ENCODE measurements at places on chromosomes 3 and 15.
A peak's percentile ranks its signal among the peaks of the same experiment; 100 is the strongest.

DNA sequence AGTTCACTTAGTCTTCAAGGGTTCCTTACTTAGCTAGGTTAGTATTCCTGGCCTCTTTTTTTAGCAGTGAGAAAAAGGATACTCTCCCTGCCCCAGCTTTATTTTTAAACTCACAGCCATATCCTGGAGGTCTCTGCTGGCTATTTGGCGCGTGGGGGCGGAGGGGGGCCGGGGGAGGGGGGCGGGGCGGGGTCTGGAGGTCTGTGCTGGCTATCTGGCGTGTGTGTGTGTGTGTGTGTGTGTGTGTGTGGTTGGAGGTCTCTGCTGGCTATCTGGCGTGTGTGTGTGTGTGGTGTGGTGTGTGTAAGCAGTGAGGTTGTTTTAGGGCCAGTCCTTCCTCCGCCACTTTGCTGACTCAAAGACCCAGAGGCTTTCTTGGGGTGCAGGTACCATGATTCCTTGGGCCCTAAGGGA is 579 bp upstream of the PLAAT1 start:
- no peak for DNase-seq

DNA sequence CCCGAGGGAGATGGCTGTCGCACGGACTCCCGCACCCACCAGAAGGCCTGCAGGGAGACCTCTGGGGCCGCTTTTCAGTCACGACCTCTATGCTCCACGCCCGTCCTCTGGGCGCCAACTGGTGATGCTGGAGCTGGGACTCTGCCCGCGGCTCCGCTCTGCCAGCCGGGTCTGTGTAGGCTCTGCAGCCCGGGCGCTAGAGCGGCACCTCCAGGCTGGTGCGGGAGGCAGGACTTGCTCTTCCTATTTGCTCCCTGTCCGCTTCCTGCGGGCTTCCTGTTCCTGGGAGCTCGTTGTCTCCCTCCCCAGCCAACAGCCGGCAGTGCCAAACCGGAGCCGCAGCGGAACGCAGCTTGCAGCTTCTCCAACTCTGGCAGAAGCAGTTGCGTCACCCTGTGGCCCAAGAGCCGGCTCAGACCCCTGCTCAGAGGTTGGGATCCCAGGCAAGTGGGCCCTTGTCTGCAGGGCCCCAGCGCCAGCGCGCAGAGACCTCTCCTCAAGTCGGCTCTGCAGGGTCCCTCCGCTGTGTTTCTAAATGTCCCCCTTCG is 285.9 kb downstream of the XXYLT1 start:
- DNase-seq = no peak

DNA sequence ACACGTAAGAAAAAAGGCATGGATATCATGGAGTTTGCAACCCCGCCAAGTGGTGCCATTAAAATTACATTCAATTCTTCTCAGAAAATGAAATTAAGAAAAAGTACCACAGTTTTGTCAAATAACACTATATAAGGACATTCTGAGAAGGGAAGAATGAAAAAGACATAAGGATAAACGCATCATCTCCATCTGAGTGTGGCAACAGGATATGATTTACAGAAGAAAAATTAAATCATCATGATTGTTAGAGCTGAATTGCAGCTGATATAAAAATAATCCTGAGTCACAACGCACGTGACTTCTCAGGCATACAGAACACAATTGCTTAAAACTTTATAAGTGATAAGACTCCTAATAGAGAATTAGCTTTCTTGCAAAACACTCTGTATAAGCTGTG is 133.8 kb downstream of the GREM1 start:
- DNase-seq = no peak

DNA sequence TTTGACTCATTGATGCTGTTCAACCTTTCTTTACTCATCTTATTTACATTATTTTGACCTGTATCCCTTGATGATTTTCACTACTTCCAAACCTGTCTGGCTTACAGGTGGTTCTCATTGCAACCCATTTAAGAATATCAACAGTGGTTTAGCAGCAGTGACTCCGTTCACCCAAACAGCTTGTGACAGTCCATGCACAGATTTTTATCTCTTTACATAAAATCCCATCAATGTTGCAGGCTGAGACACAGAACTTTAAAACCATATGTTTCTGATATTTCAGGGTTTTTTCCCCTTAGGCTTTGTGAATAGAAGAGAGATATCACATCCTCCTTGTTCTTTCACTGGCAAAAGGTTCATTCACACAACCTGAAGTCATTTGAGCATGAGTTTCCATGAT is 149.1 kb upstream of the CDIN1 start:
- no peak for DNase-seq

DNA sequence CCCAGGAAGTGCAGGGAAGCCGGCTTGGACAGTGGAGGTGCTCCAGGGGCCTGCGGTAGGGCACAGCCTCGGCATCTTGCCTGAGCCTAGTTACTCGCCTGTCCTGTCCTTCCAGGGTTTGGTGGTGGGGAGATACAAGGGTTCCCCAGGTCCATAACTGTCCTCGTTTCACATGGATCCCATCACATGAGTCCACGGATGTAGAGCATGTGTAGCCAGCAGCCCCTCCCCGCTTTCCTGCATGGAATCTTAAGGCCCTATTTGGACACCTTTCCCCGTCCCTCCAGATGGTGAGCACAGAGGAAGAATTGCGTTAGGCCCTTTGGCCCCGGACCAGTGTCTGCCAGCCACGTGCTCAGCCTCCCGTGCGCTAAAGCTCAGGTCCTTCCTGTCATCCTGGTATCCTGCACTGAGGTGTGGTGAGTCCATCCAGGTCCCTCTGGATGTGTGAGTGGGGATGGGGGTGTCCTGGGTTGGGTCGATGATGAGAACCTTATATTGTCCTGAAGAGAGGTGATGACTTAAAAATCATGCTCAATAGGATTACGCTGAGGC is 230.4 kb downstream of the SNRPN start:
- no peak for DNase-seq

DNA sequence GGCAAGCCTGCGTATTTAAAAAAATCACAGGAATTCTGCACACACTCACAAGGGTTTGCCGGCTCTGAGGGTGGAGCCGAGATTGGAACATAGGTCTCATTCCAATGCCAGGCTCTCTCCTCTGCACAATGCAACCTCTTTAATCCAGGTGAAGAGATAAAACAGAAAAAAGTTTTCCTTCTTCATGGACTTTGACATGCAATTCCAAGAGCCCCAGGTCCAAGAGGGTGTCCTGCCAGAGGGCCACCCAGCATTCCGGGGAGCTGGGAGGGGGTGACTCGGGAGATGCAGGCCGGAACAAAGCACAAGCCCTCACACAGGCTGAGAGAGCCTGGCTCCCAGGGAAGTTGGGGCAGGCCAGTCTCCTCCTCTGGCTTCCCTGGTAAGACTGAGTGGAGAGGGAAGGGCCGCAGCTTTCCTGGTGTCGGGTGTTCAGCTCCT is 6.7 kb upstream of the SLC12A8 start:
- no peak for DNase-seq

- DNase-seq = no peak
Measured at GRCh38 chr15:52464478-52464877, 64.2 kb downstream of the MYO5A start.

DNA sequence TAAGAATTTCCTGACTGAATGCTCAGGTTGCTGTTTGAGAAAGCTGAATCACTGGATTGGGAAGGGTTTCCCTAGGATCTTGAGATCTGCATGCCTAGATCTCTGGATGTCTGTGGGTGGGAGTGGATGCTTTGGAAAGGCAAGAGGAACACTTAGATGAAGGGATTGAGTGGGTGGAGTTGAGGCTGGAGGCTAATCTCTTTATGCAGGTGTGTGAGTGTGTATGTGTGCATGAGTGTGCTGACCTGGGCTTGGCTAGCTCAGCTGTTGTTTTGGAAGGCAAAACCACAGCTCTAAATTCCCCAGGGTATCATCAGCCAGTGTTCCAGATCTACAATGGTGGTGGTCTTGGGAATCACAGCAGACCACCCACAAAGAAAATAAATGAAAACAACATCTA is 60.5 kb downstream of the CLDN1 start:
- DNase-seq = no peak

DNA sequence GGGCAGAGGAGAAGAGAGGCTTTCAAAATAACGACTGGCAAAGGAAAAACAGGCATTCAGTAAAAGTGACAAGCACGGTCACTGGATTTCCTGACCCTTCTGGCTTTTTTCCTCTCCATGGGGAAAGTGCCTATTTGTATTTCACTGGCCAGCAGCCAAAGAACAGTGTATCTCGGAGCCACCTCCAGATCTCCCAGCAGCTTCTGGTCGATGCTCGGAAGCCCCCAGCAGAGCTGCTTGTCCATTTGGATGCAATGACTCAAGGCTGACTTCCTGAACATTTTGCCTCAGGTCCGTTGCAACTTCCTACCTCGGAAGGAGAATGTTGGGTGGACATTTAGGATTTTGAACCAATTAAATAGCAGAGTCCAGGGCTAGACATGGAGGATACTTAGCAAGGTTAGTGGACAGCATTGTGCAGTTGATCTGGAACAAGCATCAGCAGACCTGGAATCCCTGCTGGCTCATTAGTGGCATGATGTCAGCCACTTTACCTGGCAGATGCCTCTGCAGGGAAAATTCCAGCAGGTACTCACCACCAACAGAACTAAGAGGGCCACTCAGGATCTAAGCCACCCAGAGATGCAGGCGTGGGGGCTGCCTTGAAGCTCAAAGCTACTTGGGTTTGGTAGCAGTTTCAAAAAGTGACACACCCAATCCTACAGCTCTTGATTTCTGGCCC is 1.1 kb downstream of the FAM107A start:
- DNase-seq = no peak

- no peak for DNase-seq
Measured at GRCh38 chr3:31185062-31185357, 290.5 kb upstream of the GADL1 start.

DNA sequence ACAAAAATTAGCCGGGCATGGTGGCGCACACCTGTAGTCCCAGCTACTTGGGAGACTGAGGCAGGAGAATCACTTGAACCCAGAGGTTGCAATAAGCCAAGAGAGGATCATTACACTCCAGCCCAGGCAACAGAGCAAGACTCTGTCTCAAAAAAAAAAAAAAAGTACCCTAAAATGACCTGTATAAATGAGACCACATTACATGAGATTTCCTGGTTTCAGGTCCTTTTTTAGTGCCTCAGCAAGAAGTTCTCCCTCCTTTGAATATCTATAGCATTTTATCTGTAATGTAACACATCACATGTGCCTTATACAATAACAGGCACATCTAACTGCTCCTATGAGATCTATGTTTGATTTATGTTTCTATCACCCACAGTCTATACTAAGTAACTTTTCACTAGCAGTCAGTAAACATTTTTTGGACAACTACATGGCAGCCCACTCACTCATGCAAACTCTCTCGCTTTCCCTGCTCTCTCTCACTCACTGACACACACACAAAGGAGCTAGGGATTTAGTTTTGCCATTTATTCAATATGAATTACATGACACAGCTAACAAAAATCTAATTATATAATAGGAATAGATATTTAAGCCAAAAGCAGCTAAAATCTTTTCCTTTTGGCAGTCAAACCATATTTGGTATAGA is 34.1 kb downstream of the ADAM10 start:
- no peak for DNase-seq

DNA sequence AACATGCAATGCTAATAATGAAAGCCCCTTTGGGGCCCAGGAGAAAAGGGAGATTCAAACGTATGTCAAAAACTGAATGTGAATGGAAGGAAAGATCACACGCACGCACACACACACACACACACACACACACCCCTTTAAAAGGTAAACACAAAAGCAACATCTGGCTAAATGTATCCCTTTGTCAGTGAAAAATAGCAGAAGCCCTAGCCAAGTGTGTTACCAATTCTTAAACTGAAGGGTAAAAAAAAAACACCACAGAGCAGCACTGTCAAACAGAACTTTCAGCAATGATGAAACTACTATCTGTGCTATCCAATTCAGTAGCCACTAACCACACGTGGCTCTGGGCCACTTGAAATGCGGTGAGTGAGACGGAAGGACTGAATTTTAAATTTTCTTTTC is 4.9 kb downstream of the RFTN1 start:
- DNase-seq = no peak

DNA sequence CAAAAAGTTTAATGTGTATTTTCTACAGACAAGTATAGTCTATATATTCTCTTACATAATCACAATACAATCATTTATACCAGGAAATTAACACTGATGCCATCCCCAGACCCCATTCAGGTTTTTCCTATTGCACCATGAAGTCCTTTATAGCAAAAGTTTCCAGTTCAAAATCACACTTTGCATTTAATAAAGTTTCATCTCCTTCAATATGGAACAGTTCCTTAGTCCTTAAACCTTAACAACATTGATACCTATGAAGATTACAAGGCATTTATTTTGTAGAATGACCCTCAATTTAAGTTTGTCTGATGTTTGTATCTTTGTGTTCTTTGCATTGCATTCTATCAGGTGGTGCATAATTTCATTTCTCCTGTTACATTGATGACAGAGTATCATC is 2.0 kb upstream of the SMARCC1 start:
- DNase-seq = no peak

- no peak for DNase-seq
Measured at GRCh38 chr3:137097852-137098251, 140.1 kb downstream of the IL20RB start.

GRCh38 chr3:66302288-66302687 is 81.5 kb downstream of the SLC25A26 start:
- no peak for DNase-seq

- DNase-seq = peak; percentile 16
Measured at GRCh38 chr15:71780115-71780976, 30.0 kb upstream of the NR2E3 start.

- no peak for DNase-seq
Measured at GRCh38 chr15:56987286-56987685, 68.8 kb downstream of the TCF12 start.

- DNase-seq = no peak
Measured at GRCh38 chr3:190425833-190426232, 23.9 kb downstream of the TMEM207 start.

- DNase-seq = no peak
Measured at GRCh38 chr3:21017115-21017852, 733.7 kb downstream of the ZNF385D start.

DNA sequence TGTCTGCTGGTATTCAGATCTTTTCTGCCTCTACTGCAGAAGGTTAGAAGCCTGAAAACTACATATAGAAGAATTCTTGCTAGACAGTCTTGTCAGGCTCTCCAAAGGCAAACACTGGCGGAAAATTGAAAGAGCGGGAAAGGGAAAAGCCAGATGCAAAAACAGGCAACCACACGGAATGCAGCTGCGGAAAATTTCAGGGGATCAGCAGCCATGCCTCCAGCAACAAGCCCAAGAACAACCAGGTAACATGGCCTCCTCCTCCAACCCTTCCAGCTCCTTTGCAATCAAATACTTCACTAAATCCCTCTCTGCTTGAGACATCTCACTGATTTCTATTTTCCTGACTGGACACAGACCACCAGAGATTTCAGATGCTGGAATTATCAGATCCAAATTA is 9.6 kb downstream of the UBP1 start:
- DNase-seq = no peak
